CD4-positive, alpha-beta T cell treated with Interleukin-10 for 1 hour (primary cell): ENCODE measurements at places on chromosomes 1 and 21.

- DNase-seq = no peak
Measured at GRCh38 chr21:27565364-27565763, 598.5 kb upstream of the ADAMTS5 start.

DNA sequence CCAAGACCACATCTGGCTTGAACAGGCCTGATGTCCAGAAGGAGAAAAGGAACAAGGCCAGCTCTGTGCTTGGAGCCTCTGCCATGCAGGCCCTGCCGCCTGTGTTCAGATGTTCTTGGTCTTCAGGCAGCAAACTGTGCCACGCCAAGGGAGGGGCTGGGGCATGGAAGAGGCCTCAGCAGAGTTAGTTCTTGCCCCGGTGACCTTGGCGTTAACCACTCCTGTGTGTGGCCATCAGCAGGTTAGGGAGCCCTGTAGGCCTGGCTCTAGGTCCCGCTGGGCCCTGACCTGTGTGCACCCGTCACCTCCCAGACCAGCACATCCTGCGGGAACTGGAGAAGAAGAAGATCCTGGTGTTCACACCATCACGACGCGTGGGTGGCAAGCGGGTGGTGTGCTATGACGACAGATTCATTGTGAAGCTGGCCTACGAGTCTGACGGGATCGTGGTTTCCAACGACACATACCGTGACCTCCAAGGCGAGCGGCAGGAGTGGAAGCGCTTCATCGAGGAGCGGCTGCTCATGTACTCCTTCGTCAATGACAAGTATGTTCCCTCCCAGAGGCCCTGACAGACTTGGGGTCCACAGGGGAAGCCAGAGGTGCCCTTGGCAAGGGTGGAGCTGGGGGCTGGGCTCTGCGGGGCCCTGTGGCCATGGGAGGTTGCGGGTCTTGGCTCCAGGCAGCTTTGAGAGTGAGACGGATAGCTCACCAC lies 7.1 kb downstream of the ZC3H12A start:
- no peak for DNase-seq

- no peak for DNase-seq
Measured at GRCh38 chr1:182575540-182576149, 13.4 kb downstream of the RNASEL start.

DNA sequence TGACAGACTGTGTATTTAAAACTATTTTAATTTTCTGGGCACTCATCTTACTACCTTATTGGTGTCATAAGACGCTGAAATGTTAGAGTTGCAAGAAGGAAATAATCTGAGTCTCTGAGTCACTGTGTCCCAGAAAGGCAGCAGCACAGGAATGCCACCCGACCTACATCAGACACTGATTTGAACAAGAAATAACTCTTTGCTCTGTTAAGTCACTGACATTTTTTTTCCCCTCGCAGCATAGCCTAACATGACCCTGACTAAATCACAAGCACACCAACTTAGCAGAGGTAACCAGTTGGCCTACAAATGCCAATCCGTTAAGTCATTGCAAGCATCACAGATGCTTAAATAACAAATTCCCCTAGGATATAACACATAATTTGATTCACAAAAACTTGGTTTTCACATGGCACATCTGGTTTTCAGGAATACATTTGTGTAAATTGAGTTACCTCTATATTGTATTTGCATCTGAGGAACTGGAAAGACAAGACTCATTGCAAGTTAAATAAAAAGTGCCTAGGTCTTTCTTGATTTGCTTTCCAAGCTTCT lies 349.1 kb downstream of the SEC16B start:
- no peak for DNase-seq

DNA sequence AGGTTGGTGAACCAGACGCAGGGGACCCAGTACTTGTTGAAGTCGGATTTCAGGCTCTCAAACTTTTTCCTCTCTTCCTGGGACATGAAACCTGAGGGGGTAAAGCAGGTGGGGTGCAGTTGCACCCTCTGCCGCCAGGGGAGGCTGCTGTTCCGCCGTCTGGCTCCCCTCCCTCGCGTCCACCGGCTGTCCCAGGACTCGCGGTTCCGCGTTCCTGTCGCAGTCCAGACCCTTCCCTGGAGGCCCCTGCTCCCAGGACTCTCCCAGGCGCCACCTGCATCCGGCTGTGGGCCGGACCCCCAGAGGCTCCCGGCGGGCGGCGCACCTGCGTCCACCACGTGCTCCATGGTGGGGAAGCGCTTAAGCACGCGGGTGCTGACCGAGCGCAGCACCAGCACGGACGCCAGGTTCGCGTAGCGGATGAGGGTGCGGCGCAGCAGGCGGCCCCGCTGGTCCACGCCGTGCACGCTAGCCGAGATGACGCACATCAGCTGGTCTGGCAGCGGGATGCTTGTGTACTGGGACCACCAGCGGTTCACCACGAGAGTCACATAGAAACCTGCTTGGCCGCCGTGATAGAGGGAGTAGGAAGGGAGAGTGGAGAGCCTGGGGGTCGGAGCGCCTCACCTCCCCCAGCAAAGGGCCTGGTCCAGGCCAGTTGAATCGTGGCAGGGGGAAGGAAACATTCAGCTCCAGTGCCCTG lies 1.7 kb downstream of the BEST4 start:
- peak; percentile 82 for DNase-seq

- no peak for DNase-seq
Measured at GRCh38 chr21:23811805-23812204, 1795.5 kb downstream of the MRPL39 start.

GRCh38 chr1:116338400-116338799 lies 34.6 kb upstream of the ATP1A1 start:
- DNase-seq = no peak

- DNase-seq = no peak
Measured at GRCh38 chr1:155326020-155326526, 5.4 kb downstream of the RUSC1 start.

DNA sequence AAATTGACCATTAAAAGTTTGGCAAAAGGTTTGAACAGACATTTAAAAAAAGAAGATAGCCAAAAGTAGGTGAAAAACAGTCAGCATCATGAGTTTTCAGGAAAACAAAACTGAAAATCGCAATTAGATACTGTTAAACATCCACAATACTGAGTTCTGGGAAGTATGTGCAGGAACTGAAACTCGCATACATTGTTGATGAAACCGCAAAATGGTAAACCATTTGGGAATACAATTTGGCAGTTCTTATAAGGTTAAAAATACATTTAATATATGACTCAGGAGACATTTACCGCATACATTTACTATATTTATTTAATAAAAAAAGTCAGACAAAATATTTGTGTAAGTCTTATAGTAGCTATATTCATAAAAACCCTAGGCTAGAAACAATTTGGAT lies 393.2 kb downstream of the COL11A1 start:
- DNase-seq = no peak
